ENCODE measurements at places on chromosomes 7 and 10.

DNA sequence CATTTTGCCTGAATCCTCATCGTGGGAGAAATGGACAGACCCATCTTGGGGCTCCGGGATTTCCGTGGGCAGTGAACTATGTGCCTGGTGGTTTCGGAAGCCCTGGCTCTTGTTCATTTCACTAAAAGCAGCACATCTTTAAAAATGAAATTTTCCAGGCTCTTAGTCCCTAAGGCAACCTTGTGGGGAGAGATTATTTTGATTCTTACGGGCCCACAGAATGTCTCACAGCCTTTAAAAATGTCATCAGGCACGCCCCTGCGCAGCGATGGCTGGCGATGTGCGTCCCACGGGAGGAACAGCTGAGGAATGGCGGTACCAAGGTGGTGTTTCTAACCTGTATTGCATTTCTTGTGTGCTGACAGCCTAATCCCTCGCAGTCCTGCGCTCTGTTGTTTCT, 189.7 kb downstream of the CCDC3 start:
- no peak for DNase-seq

DNA sequence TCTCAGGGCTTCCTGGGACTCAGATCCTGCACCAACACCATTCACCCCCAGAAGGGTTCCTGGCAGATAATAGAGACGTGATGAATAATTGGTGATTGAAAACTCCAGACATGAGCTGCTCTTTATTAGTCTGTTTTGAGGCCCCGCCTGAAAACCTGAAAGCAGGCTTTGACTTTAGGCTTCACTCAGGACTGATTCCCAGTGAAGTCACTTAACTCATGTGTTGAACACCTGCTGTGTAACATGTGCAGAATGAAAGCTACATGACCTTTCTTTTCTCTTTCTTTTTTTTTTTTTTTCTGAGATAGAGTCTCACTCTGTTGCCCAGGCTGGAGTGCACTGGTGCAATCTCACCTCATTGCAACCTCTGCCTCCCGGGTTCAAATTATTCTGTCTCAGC, 8.9 kb downstream of the SPACDR start:
- no peak for DNase-seq

- no peak for DNase-seq
Measured at GRCh38 chr10:109835257-109835656, 88.1 kb downstream of the XPNPEP1 start.

DNA sequence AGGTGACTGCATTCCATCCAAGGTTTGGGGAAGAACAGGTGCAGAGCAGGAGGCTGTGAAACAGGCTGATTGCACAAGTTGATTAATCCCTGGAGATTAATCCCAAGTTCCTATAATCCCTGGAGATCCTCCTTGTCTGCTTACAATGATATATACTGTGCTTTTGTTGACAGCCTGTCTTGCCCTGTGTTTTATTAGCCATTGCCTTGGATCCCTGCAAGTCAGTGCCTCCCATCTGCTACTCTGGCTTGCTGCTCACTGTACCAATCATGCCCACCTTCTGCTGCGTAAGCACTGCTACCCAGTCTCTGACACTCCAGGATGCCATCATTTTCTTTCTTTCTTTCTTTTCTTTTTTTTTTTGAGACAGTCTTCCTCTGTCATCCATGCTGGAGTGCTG, 65.4 kb downstream of the ANKRD61 start:
- no peak for DNase-seq

- DNase-seq, result no peak
Measured at GRCh38 chr10:49396666-49396999, 744 bp upstream of the DRGX start.

DNA sequence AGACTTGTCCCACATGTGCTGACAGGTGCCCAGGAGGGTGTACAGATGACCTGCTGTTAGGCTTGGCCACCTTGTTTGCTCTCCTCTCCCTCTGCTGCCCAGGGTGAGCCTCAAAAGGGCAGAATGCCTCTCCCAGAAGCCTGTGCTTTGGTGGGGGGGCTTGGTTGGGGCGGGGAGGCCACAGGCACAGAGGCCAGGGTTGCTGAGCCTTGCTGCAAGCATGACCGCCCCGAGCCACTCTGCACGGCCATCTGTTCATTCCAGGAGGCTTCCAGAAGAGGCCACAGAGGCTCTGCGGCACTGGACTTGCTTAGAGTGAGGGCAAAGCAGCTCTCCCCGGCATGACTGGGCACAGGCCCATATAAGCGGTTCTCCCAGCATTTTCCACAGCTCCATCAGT, 190.8 kb downstream of the GLRX3 start:
- no peak for DNase-seq
